LHCN-M2 (cell line): ENCODE measurements at places on chromosomes 5 and 9.

DNA sequence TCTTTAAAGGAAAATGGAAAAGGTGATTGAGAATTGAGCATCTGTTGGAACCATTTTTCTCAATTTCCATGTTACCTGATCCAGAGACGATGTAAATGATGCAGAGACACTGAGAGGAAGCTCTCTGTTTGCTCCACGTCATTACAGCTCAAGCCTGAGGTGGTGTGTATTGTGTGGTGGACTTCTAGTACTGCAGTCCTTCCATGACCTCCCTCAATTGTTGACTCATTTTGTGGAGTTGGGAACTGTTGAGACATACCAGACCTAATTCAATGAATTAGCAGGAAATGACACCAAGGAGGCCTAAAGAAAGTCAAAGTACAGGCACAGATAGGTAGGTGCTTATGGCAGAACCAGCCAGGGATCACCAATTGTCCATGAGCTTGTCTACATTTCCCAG is 15.6 kb upstream of the LVRN start:
- peak; percentile 34 for DNase-seq

- DNase-seq: peak; percentile 77
Measured at GRCh38 chr5:143968071-143968878, 156.3 kb downstream of the HMHB1 start.

GRCh38 chr5:152288499-152288898 is 116.6 kb downstream of the NMUR2 start:
- no peak for DNase-seq

DNA sequence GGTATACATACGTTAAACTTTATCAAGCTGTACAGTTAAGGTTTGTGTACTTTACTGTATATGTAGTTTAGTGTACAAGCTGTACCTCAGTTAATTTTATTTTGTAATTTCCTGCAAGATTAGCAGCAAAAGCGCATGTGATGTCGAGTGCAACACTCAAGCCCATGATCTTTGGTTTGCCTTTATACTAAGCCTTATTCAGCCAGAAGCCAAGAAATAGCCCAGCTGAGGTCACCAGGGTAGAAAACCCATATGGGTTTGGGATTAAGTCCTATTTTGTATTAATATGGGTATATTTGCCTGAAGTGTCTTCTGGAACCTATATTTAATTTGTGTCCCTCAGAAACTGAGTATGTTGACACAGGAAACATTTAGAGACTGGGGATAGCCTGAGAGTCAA is 59.3 kb downstream of the ZFAND5 start:
- no peak for DNase-seq

- DNase-seq: no peak
Measured at GRCh38 chr5:39159811-39160490, 59.4 kb downstream of the FYB1 start.

DNA sequence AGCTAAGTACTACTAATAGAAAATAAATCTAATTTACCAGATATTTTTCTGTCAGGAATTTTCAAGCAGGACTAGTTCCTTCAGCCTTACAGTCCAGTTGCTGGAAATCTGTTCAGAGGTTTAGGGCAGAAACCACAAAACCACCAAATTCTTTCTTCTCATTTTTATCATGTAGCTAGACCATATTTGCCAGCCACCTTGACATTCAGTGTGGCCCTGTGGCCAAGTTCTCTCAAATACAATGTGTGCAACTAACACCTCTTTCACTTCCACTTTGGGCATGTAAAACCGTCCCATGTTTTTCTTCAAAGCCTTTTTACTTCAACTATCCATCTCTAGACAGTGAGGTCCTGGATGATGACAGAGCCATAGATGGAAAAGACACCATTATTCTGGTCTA is 1133.2 kb upstream of the CDH18 start:
- peak; percentile 5 for DNase-seq

GRCh38 chr5:53350368-53350767 is 130.1 kb upstream of the FST start:
- peak; percentile 66 for DNase-seq

DNA sequence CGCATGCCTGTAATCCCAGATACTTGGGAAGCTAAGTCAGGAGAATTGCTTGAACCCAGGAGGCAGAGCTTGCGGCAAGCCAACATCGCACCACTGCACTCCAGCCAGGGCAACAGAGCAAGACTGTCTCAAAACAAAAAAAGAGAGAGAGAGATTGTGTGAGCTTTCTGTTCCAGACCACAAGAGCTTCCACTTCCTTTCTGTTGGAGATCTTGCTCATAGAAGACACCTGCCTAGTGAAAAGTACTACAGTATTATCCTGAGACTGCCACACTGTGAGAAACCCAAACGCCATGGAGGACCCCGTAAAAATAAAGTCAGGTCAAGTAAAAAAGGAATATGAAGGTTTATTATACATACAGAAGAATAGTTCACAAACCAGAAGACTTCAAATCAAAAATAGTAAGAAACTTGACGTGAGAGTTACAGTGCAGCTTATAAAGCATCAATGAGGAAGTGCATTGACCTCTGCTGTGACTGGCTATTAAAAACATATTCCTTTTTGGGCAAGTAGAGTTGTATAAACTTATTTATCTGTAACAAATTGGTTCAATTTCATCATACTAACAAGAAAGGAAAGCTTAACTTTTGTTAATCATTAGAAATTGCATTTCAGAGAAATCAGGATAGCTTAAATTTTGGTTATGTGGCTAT is 4.3 kb upstream of the EMB start:
- DNase-seq: no peak

DNA sequence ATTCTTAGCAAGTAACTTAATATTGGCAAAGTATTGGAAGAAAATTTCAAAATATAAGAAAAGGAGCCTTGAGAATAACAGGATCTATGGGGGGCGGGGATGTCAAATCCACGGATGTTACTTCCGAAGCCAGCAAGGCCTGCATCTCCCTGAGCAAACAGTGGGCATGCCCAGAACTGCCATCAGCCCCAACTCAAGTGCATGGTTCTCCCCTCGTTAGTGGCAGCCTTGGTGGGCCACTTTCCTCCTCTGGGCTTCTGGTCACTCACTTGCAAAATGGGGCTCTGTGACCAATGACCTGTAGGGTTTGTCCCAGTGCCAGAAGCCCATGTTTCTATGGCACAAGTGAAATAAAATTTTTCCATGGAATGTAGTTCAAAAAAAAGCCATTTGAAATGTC is 27.2 kb upstream of the MED10 start:
- no peak for DNase-seq

DNA sequence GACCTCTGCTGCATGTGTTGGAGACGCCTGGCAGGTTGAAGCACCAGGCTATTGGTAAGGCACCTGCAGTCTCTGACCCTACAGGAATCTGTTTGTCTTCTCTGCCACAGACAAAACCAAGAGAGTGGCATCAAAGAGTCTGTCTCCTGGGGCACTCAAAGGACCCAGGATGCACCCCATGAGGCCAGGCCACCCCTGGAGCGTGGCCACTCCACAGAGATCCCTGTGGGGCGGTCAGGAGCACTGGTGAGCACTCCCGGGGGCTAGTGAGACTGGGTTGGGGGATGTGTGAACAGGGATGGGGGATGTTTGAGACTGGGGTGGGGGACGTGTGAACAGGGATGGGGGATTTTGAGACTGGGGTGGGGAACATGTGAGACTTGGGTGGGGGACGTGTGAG is 240.3 kb downstream of the CACNA1B start:
- no peak for DNase-seq

DNA sequence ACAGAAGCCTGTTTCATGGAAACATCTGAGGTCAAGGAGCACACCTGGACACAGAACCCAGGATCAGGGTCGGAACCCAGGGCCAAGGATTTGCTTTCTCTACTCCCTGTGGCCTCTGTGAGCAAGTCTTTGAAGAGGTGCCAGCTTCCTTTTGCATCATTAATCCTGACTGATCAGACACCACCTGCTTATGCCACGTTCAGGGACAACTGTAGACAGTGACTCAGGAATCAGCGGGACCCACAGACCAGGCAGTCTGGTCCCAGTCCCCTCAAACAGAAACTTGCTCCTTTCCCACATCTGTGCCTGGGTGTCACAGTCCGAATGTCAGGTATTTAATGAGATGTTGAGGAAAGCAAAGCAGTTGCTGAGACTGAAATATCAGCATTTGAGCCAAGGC is 154.8 kb downstream of the SGCD start:
- DNase-seq: peak; percentile 79

- no peak for DNase-seq
Measured at GRCh38 chr9:76322810-76323209, 71.4 kb downstream of the RFK start.

DNA sequence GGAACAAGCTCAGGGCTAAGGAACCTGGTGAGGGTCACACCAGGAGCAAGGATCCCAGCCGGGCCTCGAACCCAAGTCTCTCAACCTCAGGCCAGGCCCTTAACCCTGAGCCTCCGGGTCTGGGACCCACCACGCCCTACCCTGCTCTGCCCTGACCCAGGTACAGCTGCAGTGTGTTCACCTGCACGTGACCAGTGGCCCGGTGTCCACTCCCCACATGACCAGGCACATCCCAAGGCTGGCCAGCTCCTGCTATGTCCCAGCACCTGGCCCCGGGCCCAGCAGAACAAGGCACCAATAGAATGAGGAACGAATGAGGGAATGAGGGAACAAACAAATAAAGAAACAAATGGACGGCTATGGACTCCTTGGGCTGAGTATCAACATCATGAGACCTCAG is 112.0 kb upstream of the SARDH start:
- DNase-seq: no peak

GRCh38 chr5:176781054-176781375 is 29.3 kb upstream of the UNC5A start:
- DNase-seq: no peak

DNA sequence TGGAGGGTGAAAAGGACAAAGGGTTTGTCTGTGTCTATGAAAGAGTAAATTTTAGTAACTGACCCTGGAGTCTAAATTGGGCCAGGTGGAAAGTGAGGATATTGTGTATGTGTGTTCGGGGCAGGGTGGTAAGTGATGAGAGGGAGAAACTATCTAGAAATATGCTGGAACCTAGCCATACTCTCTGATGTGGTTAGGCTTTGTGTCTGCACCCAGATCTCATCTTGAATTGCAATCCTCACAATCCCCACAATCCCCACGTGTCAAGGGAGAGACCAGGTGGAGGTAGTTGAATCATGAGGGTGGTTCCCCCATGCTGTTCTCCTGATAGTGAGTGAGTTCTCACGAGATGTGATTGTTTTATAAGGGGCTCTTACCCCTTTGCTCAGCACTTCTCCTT is 60.6 kb downstream of the COMMD10 start:
- no peak for DNase-seq

DNA sequence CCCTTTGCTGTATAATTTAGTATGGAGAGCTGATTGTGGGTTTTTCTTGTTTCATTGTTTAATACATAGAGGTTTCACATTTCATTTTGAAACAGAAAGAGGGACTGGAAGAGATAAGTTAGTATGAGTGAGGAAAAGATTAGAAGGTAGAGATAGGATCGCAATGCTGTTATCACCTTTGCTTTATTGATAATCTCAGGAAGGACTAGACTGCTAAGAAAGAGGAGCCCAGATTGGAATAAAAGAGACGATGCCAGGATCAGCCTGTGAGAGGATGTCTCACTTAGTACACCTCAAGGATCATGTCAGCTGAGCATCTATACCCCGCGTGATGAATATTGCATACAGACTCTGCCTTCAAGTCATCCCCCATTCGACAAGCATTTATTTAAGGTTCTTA is 178.0 kb upstream of the DMAC1 start:
- DNase-seq: no peak

DNA sequence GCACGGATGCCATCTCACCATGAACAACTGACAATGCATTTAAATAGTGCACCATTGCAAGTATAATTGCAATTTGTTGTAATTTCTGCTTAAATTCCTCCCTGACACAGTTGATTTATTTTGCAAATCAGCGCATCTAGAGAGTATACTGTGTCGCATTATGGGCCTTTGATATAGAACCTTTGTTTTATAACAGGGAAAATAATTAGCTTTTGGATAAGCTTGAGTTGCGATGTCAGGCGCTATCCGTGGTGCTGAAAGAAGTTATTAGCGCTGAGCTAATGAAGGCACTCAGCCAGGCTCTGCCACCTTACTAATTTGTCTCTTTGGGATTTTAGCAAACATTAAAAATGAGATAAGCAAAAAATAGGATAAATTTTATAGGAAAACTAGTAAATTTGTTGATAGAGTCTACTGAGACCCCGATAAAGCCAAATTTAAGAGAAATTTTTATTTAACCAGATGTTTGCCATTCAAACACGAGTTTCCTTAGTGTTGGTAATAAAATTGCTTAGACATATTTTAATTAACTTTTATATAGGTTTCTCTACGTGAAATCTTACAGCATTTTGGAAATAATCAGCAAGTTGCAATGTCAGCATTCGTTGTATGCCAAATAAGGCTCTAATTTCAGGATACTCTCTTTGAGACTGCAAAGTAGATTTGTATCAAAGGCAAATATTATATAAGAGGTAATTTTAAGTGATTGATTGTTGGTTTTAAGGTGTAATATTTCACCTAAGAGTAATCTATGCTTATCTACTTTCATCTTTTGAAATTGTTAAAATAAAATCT is 355.5 kb downstream of the TLR4 start:
- peak; percentile 23 for DNase-seq

DNA sequence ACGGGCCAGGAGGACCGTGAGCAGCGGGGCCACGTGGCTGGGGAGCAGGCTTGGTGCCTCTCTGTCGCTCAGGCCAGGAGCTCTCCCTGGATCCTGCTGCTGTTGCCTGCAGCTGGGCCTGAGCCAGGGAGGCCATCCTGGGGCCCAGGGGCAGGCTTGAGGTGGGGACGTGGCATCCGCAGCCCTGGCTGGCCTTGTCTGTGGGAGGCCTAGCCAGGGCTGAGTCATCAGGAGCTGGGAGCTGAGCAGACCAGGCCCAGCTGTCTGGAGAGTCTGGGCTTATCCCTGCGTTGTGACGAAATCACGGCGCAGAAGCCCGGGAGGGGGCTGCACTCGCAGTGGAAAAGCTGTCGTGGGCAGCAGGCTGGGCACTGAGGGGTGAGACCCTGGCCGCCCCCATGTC is 138.8 kb upstream of the COL5A1 start:
- DNase-seq: peak; percentile 96

GRCh38 chr5:91707521-91707841 is 324.4 kb upstream of the ARRDC3 start:
- peak; percentile 3 for DNase-seq

- no peak for DNase-seq
Measured at GRCh38 chr5:113274836-113275414, 159.9 kb downstream of the TSSK1B start.

DNA sequence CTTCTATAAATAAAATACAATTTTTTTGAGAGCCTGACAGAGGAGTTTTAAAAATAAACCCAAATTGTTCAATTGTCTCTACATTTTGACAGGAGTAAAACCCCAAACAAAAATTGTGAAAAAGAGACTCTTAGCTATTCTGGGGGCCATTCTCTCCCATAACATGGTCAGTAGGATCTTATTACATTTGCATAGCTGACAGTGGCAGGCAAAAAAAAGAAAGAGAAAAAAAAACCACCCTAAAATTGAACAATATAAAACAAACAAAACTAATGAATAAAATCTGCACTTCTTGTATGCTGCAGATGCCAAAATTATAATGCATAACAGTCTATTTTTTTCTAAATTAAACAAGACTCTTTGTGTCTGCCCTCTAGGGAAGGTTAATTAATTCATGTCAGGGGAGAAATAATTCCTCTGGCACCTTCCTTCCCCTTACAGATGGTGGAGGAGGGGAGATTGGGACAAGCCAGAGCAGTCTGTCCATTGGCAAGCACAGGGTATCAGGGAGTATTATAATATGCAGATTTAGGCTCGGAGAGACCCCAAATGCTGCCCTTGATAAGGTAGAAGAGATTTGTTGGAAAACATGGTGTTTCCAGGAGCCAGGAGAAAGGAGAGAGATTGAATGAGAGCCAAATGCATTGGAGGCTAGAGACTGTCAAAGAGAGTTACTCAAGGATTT is 79.7 kb upstream of the CDH6 start:
- no peak for DNase-seq

GRCh38 chr5:14824499-14824898 is 47.1 kb downstream of the ANKH start:
- no peak for DNase-seq

- DNase-seq: no peak
Measured at GRCh38 chr5:40436535-40437237, 243.0 kb upstream of the PTGER4 start.
